Mesendoderm (in vitro differentiated cells): ENCODE measurements at places on chromosomes 2 and 18.

- no peaks in the 10 kb centered on the region for H3K27me3 ChIP-seq
- no peak overlapping the region for H3K27ac ChIP-seq
- H3K4me3 ChIP-seq, result no peak overlapping the region
- DNase-seq, result no peak
- no peaks in the 10 kb centered on the region for H3K4me1 ChIP-seq
Observed at GRCh38 chr2:238220892-238221521, 17.5 kb upstream of the ILKAP start.

- H3K4me3 ChIP-seq, result no peak overlapping the region
- no peaks in the 10 kb centered on the region for H3K27me3 ChIP-seq
- DNase-seq, result no peak
- no peaks in the 10 kb centered on the region for H3K4me1 ChIP-seq
Observed at GRCh38 chr2:229526951-229527350, 187.4 kb downstream of the DNER start.

GRCh38 chr2:238313289-238313990, 6.9 kb upstream of the TRAF3IP1 start:
- no peaks in the 10 kb centered on the region for H3K36me3 ChIP-seq
- no peaks in the 10 kb centered on the region for H3K4me1 ChIP-seq
- no peaks in the 10 kb centered on the region for H3K27me3 ChIP-seq
- DNase-seq, result no peak

- DNase-seq, result no peak
- no peaks in the 10 kb centered on the region for H3K4me1 ChIP-seq
- H3K36me3 ChIP-seq, result no peaks in the 10 kb centered on the region
- no peak overlapping the region for H3K27ac ChIP-seq
- no peak overlapping the region for H3K4me3 ChIP-seq
Observed at GRCh38 chr2:121721926-121722325, 14.7 kb downstream of the NIFK start.

DNA sequence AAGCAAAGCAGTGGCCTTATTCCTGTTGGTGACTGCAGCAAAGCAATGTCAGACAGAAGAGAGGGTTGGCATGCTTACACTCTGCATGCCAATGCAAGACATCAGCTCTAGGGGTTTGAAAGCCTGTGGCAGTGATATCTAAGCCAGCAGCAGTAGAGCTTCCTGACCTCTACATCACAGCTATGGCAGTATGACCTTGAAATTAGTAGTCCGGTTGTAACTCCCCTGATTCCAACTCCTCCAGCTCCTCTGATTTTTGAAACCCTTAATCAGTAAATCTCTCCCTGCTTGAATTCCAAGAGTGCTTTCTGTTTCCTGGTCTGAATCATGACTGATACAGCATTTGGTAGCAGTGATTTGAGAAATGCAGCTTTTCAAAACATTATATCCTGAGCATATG, 60.0 kb upstream of the LRP1B start:
- H3K36me3 ChIP-seq, result no peaks in the 10 kb centered on the region
- H3K27me3 ChIP-seq, result no peaks in the 10 kb centered on the region
- H3K27ac ChIP-seq, result no peak overlapping the region

DNA sequence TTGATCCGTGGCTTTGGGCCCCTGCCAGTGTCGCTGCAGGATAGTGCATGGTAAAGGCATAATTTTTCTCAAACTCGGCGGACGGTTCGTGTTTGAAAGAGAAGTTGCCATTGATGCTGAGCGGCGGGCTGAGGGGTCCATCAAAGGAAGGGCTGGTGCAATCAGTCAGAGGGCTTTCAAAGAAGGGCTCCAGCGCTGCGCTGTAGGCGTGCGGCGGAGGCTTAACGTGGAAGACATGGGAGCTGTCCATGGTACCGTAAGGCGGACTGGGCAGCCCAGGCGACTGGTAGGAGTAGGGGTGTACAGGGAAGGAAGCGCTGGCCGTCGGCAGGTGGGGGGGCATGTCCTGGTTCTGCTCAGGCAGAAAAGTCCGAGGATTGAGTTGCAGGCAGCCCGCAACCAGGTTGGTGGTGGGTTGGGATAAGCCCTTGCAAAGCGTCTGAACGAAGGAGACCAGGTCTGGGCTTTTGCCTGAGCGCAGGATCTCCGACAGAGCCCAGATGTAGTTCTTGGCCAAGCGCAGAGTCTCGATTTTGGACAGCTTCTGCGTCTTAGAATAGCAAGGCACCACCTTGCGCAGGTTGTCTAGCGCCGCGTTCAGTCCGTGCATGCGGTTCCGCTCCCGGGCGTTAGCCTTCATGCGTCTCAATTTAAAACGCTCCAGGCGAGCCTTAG, 2.3 kb downstream of the NEUROD1 start:
- H3K4me3 ChIP-seq, result no peak overlapping the region
- DNase-seq, result peak; percentile 89
- H3K4me1 ChIP-seq, result no peaks in the 10 kb centered on the region

- DNase-seq, result no peak
- no peaks in the 10 kb centered on the region for H3K4me1 ChIP-seq
- no peak overlapping the region for H3K4me3 ChIP-seq
- no peaks in the 10 kb centered on the region for H3K27me3 ChIP-seq
Observed at GRCh38 chr2:228917220-228917619, 353.9 kb downstream of the PID1 start.

GRCh38 chr18:61085036-61085435, 248.2 kb upstream of the CDH20 start:
- H3K27me3 ChIP-seq, result no peaks in the 10 kb centered on the region
- no peaks in the 10 kb centered on the region for H3K4me1 ChIP-seq
- no peak overlapping the region for H3K27ac ChIP-seq
- no peak for DNase-seq
- no peaks in the 10 kb centered on the region for H3K36me3 ChIP-seq

GRCh38 chr2:189782221-189782671, 1.9 kb downstream of the ORMDL1 start:
- no peak for DNase-seq
- no peaks in the 10 kb centered on the region for H3K27me3 ChIP-seq
- no peak overlapping the region for H3K27ac ChIP-seq
- H3K4me3 ChIP-seq, result no peak overlapping the region
